ENCODE measurements at places on chromosomes 7 and 10.
A peak's percentile ranks its signal among the peaks of the same experiment; 100 is the strongest.

DNA sequence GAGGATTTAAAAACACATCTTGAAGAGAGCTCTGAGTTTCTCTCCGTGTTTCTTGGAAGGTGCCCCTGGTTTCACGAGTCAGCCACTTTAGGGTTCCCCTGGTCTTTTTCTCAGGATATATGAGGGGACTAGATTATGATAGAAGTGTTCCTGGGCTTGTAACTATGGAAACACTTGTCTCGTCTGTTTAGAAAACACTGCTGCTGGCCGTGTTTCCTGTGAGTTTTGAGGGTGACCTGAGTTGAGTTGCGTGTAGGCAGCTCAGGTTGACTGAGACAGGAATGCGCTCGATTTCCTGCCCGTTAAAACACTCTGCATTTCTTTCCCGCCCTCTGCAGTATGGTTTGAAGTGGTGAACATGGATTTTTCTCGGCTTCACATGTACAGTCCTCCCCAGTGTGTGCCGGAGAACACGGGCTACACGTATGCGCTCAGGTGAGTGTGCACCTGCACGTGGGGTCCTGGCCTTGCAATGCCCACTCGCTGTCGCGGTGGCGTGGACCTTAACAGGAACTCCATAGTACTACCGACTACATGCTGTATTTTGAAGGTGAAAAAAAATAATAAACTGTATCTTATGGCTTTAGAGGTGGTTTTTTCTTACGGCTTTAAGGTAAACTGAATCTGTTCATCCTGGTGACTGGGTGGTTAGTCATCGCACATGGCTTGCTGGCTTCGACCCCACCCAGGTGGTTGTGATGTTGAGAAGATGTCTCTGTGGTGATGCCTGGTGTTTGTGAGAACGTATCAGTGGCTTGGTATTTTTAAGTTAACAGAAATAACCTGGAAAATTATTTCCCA is at the start of gene SUN1:
TSS of gene SUN1 (plus strand) at position 310 of the 801 bp plus-strand sequence. CDS start at position 359, 49 bp downstream.
- peak; percentile 72 for DNase-seq

DNA sequence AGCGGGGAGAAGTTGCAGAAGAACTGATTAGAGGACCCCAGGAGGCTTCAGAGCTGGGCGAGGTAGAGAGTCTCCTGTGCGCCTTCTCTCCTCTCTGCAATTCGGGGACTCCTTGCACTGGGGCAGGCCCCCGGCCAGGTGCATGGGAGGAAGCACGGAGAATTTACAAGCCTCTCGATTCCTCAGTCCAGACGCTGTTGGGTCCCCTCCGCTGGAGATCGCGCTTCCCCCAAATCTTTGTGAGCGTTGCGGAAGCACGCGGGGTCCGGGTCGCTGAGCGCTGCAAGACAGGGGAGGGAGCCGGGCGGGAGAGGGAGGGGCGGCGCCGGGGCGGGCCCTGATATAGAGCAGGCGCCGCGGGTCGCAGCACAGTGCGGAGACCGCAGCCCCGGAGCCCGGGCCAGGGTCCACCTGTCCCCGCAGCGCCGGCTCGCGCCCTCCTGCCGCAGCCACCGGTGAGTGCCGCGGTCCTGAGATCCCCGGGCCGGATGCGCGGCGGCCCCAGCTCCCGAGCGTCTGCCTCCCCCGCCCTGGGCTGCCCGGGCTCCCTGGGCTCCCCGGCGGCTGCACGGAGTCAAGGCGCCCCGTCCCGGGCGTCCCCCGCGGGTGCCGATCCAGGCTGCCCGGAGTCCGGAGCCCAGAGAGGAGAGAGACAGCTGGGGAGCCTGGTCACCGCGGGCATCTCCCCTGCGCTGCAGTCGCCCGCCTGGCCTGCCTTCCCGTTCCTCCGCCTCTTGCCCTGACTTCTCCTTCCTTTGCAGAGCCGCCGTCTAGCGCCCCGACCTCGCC is at the start of gene PLAU:
TSS of gene PLAU (plus strand) at position 369 of the 789 bp plus-strand sequence. CDS start 424 bp downstream, outside the sequence.
- DNase-seq: peak; percentile 43

GRCh38 chr7:88089561-88089960 is 130.3 kb downstream of the SRI start:
- DNase-seq: no peak

- DNase-seq: no peak
Observed at GRCh38 chr7:80699045-80699638, 60.7 kb downstream of the CD36 start.

DNA sequence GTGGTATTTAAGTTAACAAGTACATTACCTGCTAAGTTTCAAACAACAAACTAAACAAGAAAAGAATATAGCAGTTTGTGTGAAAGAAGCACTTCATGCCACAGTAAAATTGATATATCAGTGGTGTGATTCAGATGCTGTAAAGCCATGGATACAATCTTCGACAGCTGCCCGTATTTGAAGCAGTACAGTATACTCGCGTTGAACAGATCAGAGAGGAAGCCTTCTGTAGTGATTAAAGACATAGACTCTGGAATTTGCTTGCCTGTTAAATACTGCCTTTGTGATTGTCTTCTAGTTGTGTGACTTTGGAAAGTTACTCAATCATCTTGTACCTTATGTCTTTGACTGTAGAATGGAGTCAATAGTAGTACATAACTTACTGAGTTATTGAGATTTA is 71.7 kb downstream of the CHRM2 start:
- no peak for DNase-seq

DNA sequence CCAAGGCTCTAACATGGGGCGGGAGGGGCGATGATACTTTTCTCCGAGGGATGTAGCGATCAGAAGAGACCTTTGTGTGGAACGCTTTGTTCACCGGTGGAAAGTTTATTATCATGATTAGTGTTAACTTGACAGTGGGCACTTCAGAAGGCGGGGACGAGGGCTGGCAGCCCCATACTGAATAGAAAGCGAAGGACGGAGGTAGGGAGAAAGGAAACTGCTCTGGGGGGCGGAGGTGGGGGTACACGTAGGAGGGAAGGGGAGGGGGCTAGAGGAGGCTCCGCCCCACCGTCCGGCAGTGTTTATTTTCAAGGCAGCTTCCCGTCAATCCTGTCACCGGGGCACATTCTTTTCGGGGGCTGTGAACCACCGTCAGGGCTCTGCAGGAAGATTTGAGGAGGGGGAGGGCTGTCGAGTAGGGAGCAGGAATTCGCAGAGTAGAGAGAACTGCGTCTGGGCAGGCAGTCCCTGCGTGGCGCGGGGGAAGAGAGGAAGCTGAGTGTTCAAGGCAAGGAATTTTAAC is 9.4 kb upstream of the NKX2-3 start:
- no peak for DNase-seq

- no peak for DNase-seq
Observed at GRCh38 chr7:101861218-101861775, 43.9 kb downstream of the CUX1 start.

DNA sequence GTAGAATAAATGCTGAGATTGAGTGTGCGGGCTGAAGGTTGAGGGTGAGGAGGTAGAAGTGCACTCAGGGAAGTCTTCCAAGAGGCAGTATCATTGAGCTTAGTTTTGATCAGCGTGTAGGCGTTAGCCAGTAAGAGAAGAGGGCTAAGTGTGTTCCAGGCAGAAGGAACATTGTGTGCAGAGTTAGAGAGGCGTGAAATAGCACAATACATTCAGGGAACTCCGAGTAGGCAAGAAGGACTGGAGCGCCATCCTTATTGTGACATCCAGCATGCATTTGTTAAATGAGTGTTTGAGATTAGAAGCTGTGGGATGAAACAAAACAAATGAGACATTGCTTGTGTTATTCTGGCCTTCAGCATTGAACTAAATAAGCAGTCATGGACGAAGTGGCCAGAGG is 140.9 kb upstream of the MKLN1 start:
- no peak for DNase-seq

- no peak for DNase-seq
Observed at GRCh38 chr10:87598700-87599099, 61.0 kb upstream of the PAPSS2 start.

GRCh38 chr7:8481096-8481495 is 47.7 kb downstream of the NXPH1 start:
- DNase-seq: no peak

DNA sequence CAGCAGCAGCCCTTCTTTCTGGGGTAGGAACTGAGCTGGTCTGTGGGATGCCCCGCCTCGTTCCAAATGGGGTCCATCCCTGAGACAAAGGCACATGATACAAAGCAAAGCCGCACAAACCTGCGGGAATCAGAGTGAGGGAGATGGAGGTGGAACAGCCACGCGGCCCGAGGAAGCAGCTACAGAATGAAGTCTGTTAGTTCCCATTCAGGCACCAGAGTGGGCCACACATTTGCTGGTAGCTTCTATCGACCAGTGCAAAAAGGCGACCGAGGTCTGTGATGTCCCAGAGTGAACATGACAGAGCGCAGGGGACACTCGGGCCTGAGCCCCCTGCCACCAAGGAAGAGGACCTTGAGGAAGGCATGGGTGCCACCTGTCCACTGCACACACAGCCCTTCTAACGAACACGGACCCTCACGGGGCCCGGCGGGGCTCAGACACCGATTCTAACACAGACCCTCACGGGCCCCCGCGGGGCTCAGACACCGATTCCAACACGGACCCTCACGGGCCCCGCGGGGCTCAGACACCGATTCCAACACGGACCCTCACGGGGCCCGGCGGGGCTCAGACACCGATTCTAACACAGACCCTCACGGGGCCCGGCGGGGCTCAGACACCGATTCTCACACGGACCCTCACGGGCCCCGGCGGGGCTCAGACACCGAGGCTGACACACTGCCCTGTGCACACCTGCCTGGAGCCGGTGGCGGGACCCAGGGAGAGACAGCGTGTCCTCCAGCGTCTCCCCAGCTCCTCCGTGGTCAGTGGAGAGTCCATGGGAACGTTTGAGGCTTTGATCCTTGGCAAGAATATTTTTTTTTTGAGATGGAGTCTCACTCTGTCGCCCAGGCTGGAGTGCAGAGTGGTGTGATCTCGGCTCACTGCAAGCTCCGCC is 32.8 kb upstream of the FAM20C start:
- DNase-seq: no peak

DNA sequence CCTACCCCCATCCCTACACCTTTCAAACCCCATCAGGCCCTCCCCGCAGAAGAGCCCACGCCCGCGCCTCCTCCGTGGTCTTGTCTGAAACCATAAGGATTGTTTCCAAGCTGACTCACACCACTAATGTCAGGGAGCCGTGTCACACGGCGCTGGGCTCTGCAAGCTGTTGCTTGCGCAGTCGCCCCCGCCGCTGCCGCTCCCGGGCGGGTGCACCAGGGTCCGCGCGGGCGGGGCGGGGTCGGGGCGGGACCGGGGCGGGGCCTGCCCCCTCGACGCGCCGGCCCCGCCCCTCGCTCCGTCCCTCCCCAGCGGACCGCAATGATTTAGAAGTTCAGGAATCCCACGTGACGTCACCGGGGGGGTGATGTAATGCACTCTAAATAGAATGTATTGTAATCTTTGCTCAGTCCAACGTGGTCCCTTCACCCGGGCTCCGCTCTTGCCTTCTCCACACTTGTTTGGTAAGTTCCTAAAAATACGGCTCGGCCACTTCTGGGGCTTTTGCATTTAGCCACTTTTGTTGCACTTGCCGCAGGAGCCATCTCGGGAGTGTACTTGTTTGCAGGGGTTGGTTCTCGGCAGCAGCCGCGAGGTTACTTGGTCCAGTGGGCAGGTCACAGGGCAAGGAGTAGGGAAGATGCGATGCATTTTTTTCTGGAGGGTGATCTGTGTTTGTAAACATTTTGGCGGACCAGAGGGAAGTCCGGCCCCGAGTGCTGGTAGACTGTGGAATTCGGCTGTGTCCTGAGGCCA is 3.2 kb upstream of the CREB5 start:
- DNase-seq: peak; percentile 71

DNA sequence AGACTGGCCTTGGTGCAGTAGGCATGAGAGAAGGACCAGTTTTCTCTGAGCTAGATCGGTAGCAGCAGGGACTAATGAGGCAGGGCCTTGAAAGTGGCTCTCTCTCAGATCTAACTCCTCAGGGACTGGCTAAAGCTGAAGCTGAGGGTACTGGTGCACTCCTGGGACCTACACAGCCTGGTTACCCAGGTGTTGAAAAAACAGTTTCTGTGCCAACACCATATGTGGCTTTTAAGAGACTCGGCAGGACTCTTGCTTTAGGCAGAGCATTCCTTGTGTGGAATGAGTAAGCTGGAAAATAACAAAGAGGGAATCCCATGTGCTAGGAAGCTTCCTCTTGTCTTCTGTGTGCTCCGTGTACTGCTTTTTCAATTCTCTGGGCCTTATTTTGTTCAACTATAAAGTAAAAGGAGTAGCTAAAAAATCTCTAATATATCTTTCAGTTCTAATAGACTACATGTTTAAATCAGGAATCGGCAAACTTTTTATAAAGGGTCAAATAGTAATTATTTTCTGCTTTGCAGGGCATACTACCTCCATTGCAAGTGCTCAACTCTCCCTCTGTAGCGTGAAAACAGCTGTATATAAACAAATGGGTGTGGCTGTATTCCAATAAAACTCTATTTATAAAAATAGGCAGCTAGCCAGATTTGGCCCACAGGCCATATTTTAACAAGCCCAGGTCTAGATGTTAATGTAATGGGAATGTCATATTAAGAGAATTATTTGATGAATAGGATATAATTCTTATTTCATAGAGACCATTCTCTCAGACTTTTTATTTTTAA is 186.1 kb upstream of the KAT6B start:
- no peak for DNase-seq

DNA sequence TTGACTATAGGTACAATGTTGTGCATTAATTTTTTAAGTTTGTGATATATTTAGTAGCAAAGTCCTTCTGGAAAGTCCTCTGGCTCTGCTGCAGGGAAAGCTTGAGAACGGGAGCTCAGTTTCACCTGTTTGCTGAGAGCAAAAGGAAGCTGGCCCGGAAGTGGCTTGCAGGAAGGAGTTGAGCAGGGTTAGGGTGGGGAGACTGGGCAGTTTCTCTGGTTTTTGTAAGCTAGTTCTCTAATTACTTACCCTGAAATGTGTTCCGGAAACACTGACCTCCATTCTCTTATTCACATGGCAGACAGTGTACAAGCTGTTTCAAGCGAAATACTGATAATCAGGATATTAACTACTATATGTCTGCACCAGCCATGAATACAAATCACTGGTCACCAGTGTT is 22.3 kb downstream of the MAP3K8 start:
- no peak for DNase-seq

DNA sequence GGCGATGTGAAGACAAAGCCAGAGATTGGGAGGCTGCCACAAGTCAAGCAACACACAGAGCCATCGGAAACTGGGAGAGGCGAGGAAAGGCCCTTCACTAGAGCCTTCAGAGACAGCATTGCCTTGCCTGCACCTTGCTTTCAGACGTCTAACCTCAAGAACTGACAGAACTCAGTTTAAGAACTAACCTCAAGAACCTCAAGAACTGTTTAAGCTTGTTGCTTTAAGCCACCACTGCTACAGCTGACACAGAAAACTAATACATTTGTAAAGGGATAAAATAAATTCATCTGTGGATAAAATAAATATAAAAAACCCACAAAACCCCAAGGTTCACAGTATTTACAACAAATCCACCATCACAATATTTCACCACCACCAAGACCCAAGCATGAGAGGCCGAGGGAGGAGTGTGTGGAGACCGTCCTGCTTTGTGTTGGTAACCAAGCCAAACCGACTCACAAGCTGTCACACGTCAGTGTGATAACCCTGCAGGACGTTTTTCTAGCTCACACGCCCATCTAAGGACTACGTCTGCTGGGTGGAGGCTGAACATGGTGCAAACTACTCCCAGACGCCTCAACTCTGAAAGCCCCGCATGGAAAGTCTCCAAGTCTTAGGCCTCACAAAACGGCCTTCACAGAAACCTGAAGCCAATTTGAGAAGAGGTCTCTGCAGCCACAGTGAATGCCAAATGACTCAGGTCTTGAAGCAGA is 116.8 kb downstream of the ABLIM1 start:
- DNase-seq: peak; percentile 68

Measured in stimulated activated CD4-positive, alpha-beta T cell treated with anti-CD3 and anti-CD28 coated beads, Interleukin-2, amount 100 ng/mL, for 24 hours (primary cell).